ENCODE measurements at places on chromosomes 3 and 15. TPM values are rescaled to one million over a fixed set of nuclear protein-coding genes. Genes with fewer than 3 reads are reported as not detected.
A peak's percentile ranks its signal among the peaks of the same experiment; 100 is the strongest.

DNA sequence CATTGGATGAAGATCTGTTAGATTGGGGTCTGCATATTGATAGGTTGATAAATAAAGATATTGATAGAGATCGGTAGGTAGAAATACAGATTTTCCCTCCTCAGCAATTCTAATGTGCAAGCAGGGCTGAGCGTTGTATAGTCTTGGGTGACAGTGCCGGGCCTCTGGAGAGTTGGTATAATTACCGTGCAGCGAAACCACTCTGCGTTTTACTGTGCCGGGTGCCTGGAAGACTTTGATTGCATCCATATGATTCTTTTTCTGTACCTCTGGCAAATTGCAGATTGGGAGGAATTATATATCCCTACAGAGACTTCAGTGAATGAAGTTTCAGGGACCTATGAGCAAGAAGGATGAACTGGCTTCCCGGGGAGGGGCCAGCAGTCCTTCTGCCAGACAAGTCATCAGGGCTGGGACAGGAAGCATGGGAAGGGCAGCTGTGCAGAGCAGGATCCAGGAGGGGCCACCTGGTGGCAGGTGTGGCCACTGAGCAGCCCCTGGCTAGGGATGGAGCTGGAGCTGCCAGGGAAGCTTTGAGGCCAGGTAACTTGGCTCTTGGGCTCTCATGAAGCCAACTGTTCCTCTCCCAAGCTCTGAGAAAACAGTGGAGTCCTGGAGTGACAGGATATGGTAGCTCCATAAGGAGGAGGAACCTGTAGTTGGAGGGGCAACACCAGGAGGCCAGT, 132.5 kb downstream of the APBA2 start:
- H3K27ac ChIP-seq, result no peak overlapping the region
- peaks cover 5% of the 10 kb centered on the region for H3K36me3 ChIP-seq
- peaks cover 22% of the 10 kb centered on the region for H3K4me1 ChIP-seq

- no peak overlapping the region for H3K27ac ChIP-seq
- H3K4me1 ChIP-seq, result no peaks in the 10 kb centered on the region
- no peak for DNase-seq
- no peaks in the 10 kb centered on the region for H3K36me3 ChIP-seq
Measured at GRCh38 chr3:72505539-72506405, 342.5 kb downstream of the SHQ1 start.

Gene VEPH1
- total RNA-seq, result not detected

GRCh38 chr3:125058529-125058928, 2.7 kb upstream of the HEG1 start:
- DNase-seq, result no peak
- H3K4me3 ChIP-seq, result no peak overlapping the region
- H3K27me3 ChIP-seq, result peaks cover 27% of the 10 kb centered on the region

DNA sequence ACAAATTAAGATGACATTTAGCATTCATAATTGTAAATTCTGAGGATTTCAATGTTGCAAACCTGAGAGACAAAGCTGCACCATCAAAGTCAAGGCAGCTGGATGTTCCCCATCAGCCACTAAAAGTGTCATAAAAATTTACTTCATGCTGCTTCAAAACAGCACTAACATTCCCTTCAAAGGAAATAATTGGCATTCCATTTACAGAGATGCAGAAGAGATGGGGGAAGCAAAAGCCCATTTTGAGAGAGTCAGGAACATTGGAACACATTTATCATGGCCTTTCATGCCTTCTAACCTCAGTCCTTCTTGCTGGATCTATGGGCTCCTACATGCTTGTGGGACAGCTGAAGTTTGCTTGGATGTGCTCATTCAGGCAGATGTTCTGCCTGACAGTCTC, 6.4 kb upstream of the TMEM158 start:
- no peak for DNase-seq
- H3K27me3 ChIP-seq, result peaks cover 52% of the 10 kb centered on the region
- H3K27ac ChIP-seq, result no peak overlapping the region
- H3K36me3 ChIP-seq, result no peaks in the 10 kb centered on the region
- H3K4me3 ChIP-seq, result no peak overlapping the region

Gene ISLR
- total RNA-seq, result not detected

Gene SMAD6
- 0.94 TPM for total RNA-seq

Gene ZNF385D
- not detected for total RNA-seq

DNA sequence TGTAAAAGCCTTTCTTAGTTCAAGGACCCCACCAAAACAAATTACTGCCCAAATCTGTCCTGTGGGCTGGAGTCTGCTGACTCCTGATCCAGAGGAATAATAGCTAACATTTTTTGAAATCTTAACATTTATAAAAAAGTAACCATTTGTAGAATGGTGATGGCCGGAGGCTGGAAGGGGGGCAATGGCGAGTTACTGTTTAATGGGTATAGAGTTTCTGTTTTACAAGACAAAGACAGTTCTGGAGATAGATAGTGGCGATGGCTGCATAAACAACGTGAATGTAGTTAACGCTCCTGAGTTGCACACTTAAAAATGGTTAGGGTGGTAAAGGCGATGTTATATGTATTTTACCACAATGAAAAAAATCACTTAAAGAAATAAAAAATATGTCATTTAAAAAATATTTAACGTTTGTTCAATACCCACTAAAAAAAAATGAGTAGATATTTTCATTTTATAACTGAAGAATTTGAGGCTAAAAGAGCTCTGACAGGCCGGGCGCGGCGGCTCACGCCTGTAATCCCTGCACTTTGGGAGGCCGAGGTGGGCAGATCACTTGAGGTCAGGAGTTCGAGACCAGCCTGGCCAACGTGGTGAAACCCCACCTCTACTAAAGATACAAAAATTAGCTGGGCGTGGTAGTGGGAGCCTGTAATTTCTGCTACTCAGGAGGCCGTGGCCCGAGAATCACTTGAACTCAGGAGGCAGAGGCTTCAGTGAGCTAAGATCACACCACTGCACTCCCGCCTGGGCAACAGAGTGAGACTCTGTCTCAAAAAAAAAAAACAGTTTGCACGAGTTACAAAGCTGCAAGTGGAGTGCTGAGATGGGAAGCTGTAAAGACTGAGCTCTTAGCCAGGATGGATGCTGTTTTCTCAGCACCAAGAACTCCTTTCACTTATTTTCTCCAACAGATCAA, 37.6 kb downstream of the IGF2BP2 start:
- H3K4me1 ChIP-seq, result no peaks in the 10 kb centered on the region
- no peaks in the 10 kb centered on the region for H3K36me3 ChIP-seq
- H3K27me3 ChIP-seq, result peaks cover 18% of the 10 kb centered on the region
- H3K4me3 ChIP-seq, result no peak overlapping the region
- no peak overlapping the region for H3K27ac ChIP-seq

- no peaks in the 10 kb centered on the region for H3K4me1 ChIP-seq
- no peak overlapping the region for H3K4me3 ChIP-seq
- DNase-seq, result no peak
- no peaks in the 10 kb centered on the region for H3K36me3 ChIP-seq
- H3K27ac ChIP-seq, result no peak overlapping the region
Measured at GRCh38 chr3:40805456-40805855, 280.7 kb downstream of the ZNF621 start.

Gene SCAANT1
- total RNA-seq, result not detected

Gene SRGAP3
- total RNA-seq, result 5.5 TPM

DNA sequence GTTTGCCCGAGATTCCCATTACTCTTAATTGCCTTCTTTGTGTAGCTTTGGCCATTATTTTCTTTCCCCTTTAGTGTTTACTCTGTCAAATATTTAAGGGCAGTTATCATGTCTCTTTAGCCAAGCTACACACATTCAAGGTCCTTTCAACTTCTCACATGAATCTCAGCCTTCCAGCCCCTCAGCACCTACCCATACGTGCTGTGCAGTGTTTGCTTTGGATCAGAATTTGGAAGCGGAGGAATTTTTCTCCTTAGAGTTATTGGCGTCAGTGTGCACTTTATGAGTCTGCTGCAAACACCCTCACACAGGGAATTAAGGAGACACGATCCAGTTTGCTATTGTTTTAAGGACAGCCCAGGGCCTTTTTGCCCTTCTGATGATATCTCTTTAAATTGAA, 231.6 kb downstream of the CACNA2D3 start:
- no peak for DNase-seq
- H3K4me1 ChIP-seq, result no peaks in the 10 kb centered on the region
- no peak overlapping the region for H3K4me3 ChIP-seq
- H3K27me3 ChIP-seq, result no peaks in the 10 kb centered on the region
- H3K27ac ChIP-seq, result no peak overlapping the region

- H3K4me3 ChIP-seq, result no peak overlapping the region
- no peaks in the 10 kb centered on the region for H3K36me3 ChIP-seq
- H3K27ac ChIP-seq, result no peak overlapping the region
- H3K4me1 ChIP-seq, result no peaks in the 10 kb centered on the region
- H3K27me3 ChIP-seq, result peaks cover 38% of the 10 kb centered on the region
- DNase-seq, result no peak
Measured at GRCh38 chr3:48388966-48389365, 16.9 kb downstream of the FBXW12 start.

DNA sequence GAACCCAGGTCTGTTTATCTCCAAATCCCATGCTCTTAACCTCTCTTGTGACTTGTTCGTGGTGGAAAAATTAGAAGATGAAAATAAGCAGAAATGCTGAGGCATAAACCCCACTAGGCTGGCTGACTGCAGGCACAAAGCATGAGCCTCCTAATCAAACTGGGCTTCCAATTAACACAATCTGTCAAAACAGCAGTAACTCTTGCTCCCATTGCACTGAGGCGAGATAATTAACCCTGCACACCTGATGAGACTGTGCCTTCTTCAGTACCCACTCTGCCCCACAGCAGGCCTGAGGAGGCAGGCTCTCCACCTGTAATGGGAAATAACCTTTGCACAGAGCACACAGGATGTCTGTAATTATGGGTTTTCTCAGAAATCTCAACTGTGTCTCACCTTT, 284.4 kb upstream of the WNT5A start:
- H3K36me3 ChIP-seq, result no peaks in the 10 kb centered on the region
- no peak for DNase-seq
- H3K4me1 ChIP-seq, result no peaks in the 10 kb centered on the region
- no peak overlapping the region for H3K4me3 ChIP-seq
- H3K27ac ChIP-seq, result no peak overlapping the region

Gene CLDN1
- total RNA-seq, result not detected

DNA sequence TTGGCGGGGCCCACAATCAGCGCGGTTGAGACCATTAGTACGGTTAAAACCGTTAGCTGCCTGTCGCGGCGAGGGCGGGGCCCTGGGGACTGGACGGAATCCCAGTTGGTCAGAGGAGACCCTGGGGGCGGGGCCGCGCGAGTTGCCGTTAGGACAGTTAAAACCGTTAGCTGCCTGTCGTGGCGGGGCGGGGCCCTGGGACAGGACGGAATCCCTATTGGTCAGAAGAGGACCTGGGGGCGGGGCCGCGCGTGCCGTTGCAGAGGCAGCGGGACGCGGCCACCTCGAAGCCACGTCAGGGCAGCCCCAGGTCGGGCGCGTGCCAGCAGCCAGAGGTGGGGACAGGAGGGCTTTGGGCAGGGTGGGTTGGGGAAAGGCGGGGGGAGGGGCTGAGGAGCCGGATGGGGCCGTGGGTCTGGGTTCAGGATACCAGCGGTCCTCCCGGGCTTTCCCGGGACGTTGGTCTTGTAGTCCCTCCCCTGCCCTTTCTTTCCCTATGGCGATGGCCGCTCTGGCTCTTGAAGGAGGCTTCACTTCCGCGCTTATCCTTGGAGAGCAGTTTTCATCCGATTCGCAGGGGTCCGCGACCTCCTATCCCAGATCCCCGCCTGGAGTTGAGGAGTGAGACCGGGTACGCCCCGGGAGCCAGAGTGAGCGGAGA, 28.0 kb downstream of the KLHDC8B start:
- no peaks in the 10 kb centered on the region for H3K4me1 ChIP-seq
- no peaks in the 10 kb centered on the region for H3K36me3 ChIP-seq
- H3K27me3 ChIP-seq, result peaks cover 16% of the 10 kb centered on the region
- H3K27ac ChIP-seq, result no peak overlapping the region
- H3K4me3 ChIP-seq, result no peak overlapping the region

DNA sequence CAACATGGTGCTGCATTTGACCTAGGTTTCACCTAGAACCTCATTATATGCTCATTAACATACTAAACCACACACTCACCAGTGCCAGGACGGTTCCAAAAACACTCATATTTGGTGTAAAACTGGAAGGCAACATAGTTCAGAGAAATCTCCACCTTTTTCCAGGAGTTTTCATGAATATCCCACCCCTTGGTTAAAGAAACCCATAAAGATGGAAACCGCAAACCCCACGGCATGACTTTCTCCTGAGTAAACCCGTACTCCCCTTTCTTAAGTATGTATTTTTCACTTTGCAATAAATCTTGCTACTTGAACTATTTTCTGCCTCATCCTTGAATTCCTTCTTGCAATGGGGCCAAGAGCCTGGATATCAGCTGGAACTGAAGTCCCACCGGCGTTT, 379.3 kb downstream of the MAGI1 start:
- H3K27ac ChIP-seq, result no peak overlapping the region
- no peaks in the 10 kb centered on the region for H3K27me3 ChIP-seq
- H3K4me3 ChIP-seq, result no peak overlapping the region
- H3K36me3 ChIP-seq, result no peaks in the 10 kb centered on the region

- no peaks in the 10 kb centered on the region for H3K36me3 ChIP-seq
- H3K27me3 ChIP-seq, result peaks cover 14% of the 10 kb centered on the region
- no peak for DNase-seq
Measured at GRCh38 chr15:88954431-88955277, 41.5 kb upstream of the MFGE8 start.

Gene LRRN1
- 1.2 TPM for total RNA-seq

Gene POU1F1
- total RNA-seq, result not detected

- no peaks in the 10 kb centered on the region for H3K27me3 ChIP-seq
- H3K4me1 ChIP-seq, result no peaks in the 10 kb centered on the region
- H3K36me3 ChIP-seq, result no peaks in the 10 kb centered on the region
- no peak for DNase-seq
- H3K27ac ChIP-seq, result no peak overlapping the region
Measured at GRCh38 chr3:30914696-30915095, 20.2 kb upstream of the GADL1 start.

- no peak within 1 kb of the TSS for H3K4me3 ChIP-seq
- H3K36me3 ChIP-seq, result no peaks in the 10 kb centered on the region
- H3K27me3 ChIP-seq, result peaks cover 9% of the 10 kb centered on the region
- DNase-seq, result no peak
- H3K27ac ChIP-seq, result no peak within 1 kb of the TSS
Measured at GRCh38 chr15:74202452-74203401, at the start of gene STRA6. STRA6 (minus strand) TSS chr15:74202787; CDS start chr15:74202267, 520 bp downstream.

- no peak for DNase-seq
- H3K4me3 ChIP-seq, result no peak overlapping the region
- no peaks in the 10 kb centered on the region for H3K36me3 ChIP-seq
Measured at GRCh38 chr3:26840272-26840870, 217.8 kb downstream of the LRRC3B start.

Gene CCR3
- total RNA-seq, result 1.9 TPM

Gene SERPINI1
- total RNA-seq, result 1.9 TPM

DNA sequence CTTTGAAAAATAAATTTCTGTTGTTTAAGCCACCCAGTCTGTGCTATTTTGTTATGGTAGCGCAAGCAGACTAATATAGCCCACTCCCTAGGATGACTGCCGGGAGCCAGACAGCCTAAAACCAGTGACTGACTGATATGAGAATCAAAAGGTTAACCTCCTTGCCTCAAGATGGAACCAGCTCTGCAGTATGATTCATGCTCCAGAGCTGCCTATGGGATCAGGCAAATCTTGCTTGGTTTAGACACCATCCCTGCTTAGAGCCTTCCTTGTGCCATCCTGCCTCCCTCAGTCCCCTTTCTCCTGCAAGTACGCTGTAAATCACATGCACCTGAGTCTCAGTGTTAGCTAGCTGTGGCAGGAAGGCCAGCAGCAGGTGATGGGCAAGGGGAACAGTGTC, 39.3 kb downstream of the TRANK1 start:
- H3K4me1 ChIP-seq, result peaks cover 57% of the 10 kb centered on the region
- DNase-seq, result no peak
- H3K4me3 ChIP-seq, result peak overlapping the region; percentile 91
- peaks cover 40% of the 10 kb centered on the region for H3K36me3 ChIP-seq

Gene CMSS1
- 24.2 TPM for total RNA-seq

- H3K27ac ChIP-seq, result no peak overlapping the region
- DNase-seq, result no peak
- no peak overlapping the region for H3K4me3 ChIP-seq
- H3K36me3 ChIP-seq, result peaks cover 2% of the 10 kb centered on the region
- peaks cover 3% of the 10 kb centered on the region for H3K27me3 ChIP-seq
- peaks cover 1% of the 10 kb centered on the region for H3K4me1 ChIP-seq
Measured at GRCh38 chr15:81239190-81239589, 42.5 kb downstream of the IL16 start.
